Activated T-cell treated with anti-CD3 and anti-CD28 coated beads, Interleukin-2, amount 50 U/mL, for 72 hours (primary cell): ENCODE measurements at places on chromosomes 13 and 19. TPM values are rescaled to one million over a fixed set of nuclear protein-coding genes. Genes with fewer than 3 reads are reported as not detected.

Gene ZNF610
- total RNA-seq, result 2.3 TPM

Gene TRIP10
- total RNA-seq, result 68.4 TPM

Gene RPS16
- 3,177 TPM for total RNA-seq

Gene DCLK1
- not detected for total RNA-seq

Gene GAPDHS
- total RNA-seq, result not detected

Gene TNFRSF19
- total RNA-seq, result not detected

Gene CERS1
- not detected for total RNA-seq

Gene POSTN
- not detected for total RNA-seq

Gene C5AR1
- total RNA-seq, result 1.8 TPM

Gene ZFP14
- 2.4 TPM for total RNA-seq

Gene MYO1F
- total RNA-seq, result 23.3 TPM

Gene ZNF264
- total RNA-seq, result 38.7 TPM

Gene FCGBP
- 13.4 TPM for total RNA-seq

Gene SPACA6
- 3.6 TPM for total RNA-seq

Gene CAPN12
- 15.2 TPM for total RNA-seq

Gene SMIM44
- total RNA-seq, result not detected

Gene MYDGF
- total RNA-seq, result 78.8 TPM

Gene GJA3
- 0.74 TPM for total RNA-seq

Gene DDA1
- total RNA-seq, result 40.2 TPM

Gene C2CD4C
- total RNA-seq, result 0.97 TPM

Gene ERICH4
- total RNA-seq, result not detected

Gene CD33
- 2.6 TPM for total RNA-seq

Gene SBSN
- total RNA-seq, result not detected

Gene KIR2DL3
- not detected for total RNA-seq

Gene CRYL1
- total RNA-seq, result 16.7 TPM

Gene CACNG8
- total RNA-seq, result not detected

Gene EFNB2
- total RNA-seq, result 0.23 TPM

Gene SUPT5H
- 201 TPM for total RNA-seq

Gene IQCN
- total RNA-seq, result 2.2 TPM

Gene PLIN4
- total RNA-seq, result 0.05 TPM

Gene SIAH3
- total RNA-seq, result 0.25 TPM

Gene RAB8A
- total RNA-seq, result 99.2 TPM

Gene OCEL1
- total RNA-seq, result 19.4 TPM

Gene SELENOV
- not detected for total RNA-seq

Gene GPR183
- total RNA-seq, result 32.8 TPM

Gene SIGLEC9
- total RNA-seq, result 1.6 TPM

Gene C19orf67
- total RNA-seq, result not detected

Gene C19orf85
- total RNA-seq, result not detected

Gene PLPP2
- 2.1 TPM for total RNA-seq

Gene WDFY2
- 12.6 TPM for total RNA-seq

Gene ACTMAP
- total RNA-seq, result 32.8 TPM

Gene LRRC63
- 1.0 TPM for total RNA-seq

Gene ZNF723
- total RNA-seq, result 0.14 TPM

Gene STOML3
- not detected for total RNA-seq

Gene NLRP7
- not detected for total RNA-seq

Gene PGLYRP1
- not detected for total RNA-seq

Gene ZNF724
- total RNA-seq, result 12.7 TPM

Gene PALM3
- total RNA-seq, result not detected
